ENCODE measurements at places on chromosomes 2 and 18. TPM values are rescaled to one million over a fixed set of nuclear protein-coding genes. Genes with fewer than 3 reads are reported as not detected.

DNA sequence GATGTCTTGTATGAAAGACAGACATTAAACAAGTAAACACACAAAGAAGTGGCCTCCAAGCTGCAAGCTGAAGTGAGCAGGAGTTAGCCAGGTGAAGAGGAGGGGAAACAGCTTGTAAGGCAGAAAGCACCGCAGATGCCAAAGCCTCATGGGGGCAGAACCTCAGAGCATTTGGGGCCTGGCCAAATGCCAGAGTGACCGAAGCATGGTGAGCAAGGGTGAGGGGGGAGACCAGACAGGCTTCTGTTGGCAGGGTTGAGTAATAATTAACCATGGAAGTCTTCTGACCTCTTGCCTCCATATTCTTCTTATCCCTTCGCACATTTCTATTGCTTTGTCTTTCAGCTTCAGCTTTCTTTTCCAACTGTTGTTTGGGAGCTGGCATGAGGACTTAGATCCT, 5.6 kb downstream of the QPCT start:
- no peak for DNase-seq

DNA sequence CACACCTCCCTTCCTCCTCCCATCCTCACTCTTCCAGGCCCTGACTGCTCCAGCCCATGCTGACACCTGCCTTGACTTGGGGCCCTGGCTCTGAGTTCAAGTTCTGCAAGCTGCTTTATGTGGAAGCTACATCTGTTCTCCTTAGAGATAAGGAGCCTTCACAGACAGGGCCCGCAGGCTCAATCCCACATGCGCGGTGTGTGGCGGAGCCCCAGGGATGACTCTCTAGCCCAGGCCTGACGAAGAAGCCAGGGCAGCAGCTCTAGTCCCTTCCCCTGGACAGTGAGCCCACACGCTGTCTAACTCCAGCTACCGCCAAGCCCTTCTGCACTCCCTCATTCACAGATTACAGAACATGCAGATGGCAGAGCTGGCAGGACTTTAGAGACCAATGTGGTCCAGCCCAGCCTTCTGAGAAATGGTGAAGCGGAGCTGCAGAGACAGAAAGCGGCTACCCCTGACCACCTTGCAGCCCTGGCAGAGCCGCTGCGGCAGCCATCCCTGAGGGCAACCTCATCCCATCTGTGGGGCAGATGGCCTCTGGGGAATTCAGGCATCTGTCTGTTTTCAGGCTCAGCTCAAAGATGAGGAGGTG, 304.3 kb downstream of the CELF4 start:
- no peak for DNase-seq

- DNase-seq = no peak
Measured at GRCh38 chr2:69603146-69603743, 40.3 kb downstream of the AAK1 start.

DNA sequence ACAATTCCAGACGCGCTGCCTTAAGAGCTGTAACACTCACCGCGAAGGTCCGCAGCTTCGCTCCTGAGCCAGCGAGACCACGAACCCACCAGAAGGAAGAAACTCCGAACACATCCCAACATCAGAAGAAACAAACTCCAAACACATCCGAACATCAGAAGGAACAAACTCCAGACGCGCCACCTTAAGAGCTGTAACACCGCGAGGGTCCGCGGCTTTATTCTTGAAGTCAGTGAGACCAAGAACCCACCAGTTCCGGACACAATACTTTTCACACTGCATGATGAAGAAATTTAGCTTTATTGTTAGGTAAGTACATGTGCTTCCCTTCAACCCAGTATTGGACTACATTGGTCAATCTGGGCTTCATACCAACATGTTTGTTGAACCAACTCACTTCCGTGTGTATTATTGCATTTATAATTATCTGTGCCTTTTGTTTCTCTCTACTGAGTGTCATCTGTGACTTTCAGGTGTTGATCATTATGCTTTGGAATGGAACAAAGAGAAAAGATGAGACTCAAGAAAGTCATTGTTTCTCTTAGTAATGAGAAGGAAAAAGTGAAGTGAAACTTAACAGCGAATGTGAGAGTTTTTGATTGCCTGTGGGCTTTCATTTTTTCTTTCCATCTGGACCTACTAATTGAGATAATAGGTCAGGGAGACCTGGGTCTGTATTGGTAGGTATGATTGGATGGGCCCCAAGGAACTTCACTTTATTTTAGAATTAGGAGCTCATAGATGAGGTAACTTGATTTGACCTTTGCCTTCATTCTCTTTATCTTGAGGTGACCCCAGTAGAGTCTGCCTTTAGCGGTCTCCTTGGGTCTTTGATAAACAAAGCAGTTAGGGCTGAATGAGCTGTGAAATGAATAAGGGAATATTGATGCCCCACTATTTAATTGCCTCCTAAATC, 76.1 kb upstream of the CAVIN2 start:
- no peak for DNase-seq

- DNase-seq = no peak
Measured at GRCh38 chr2:170227507-170227947, 49.6 kb downstream of the MYO3B start.

DNA sequence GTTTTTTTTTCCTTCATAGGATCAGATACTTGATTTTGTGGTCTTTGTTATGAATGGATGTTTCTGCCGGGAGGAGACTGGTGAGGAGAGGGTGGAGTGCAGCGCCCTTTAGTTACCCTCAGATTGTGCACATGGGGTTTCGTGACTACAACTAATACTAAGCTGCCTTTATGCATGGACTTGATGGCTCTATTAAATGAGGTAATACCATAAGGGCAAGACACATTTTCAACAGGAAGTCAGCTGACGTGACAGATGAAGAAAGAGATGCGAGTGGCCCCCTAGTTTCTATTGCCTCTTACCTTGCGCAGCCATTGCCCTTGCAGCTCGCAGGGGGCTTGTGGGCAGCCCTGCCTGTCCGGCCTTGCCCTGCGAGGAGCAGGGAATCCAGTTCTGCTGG, 24.4 kb downstream of the ZNF407 start:
- no peak for DNase-seq

DNA sequence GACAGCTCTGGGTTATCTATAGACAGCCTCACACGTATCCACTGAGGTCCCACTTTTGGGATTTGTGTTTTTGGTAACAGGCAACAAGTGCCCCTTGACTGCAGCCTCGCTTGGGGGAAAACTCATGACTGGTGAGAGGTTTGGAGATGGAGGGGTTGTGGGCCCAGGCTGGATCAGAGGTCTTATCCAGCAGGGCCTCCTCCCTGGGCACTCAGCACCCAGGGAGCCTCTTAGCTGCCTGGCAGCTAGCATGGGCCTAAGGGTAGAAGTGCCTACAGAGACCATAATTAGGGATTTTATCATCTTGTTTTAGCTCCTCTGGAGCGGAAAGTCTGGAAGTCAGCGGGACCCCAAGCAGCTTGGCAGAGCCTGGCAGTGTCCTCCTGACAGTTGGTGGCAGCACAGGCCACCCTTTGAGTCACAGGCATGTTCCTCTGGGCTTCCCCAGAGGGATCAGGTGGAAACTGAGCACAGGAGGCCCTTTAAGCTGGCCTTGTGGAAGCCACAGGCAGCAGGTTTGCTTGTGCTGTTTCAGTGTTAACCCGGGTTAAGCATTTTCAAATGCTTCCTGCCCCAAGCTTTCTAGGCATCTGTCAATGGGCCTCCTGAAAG, 143.1 kb downstream of the KCTD1 start:
- peak; percentile 55 for DNase-seq

KCNG2 gene
- 7.6 TPM for total RNA-seq

MOB1A gene
- total RNA-seq = 66.0 TPM

LBX2 gene
- total RNA-seq = 1.4 TPM

CRIM1 gene
- 94.1 TPM for total RNA-seq

FAM237A gene
- not detected for total RNA-seq

LRP1B gene
- 0.79 TPM for total RNA-seq

PDE11A gene
- total RNA-seq = 2.2 TPM

CYP27C1 gene
- total RNA-seq = 0.55 TPM
